Stimulated activated CD4-positive, alpha-beta T cell treated with anti-CD3 and anti-CD28 coated beads, Interleukin-2, amount 100 ng/mL, for 24 hours (primary cell): ENCODE measurements at places on chromosomes 11 and 22.

GRCh38 chr11:77144196-77144856 is 16.3 kb downstream of the MYO7A start:
- DNase-seq = no peak

GRCh38 chr11:12909879-12910278 is 99.2 kb upstream of the RASSF10 start:
- DNase-seq = no peak

GRCh38 chr11:132095230-132096131 is 725.1 kb downstream of the NTM start:
- DNase-seq = no peak

DNA sequence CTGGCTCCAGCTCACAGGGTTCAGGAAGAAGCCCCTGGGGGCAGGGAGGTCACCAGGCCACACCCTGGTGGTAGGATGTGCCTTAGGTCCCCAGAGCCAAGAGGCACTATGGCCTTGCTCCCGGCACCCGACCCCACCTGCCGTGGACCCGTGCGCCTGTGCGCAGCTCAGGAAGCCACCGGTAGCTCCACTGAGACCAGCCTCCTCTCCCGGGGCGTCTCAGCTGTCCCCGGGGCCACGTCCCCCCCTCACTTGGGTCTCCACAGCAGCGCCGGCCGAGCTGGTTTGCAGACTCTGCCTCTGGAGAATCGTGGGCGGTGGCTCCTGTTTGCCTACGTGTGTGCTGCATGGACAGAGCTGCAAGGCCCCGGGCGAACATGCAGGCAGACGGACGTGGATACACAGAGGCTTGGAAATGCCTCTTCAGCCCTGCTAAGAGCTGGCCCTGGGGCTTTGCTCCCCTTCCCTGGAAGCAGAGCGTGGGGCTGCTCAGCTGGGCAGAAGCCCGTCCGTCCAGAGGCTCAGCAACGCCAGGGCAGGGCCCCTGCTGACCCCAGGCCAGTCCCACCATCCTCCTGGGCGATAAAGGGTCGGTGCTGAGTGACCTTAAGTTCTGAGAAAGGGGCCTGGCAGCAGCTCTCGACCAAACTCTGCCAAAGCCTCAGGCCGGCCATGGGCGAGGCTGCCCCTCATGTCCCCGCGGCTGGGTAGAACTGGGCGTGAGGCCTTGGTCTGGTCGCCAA is 15.3 kb upstream of the MUC5B start:
- no peak for DNase-seq

DNA sequence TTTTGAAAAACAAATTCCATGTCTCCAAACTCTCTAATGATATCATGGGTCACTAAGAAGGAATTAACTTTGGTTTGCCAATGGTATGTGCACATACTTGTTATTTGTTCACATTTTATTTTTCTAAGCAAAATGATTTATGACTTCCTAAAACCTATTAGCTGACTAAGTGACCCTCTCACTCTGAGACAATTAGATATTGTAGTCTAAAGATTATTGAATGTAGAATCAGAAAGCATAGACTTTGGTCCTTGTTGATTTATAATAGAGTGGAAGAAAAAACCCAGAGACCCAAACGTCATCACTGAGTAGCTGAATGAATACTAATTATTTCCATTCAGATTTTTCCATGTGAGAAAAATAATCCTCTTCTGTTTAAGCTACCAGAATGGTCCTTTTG is 243.5 kb upstream of the ANO3 start:
- DNase-seq = no peak

- DNase-seq = no peak
Observed at GRCh38 chr11:76620489-76620888, 50.1 kb downstream of the LRRC32 start.

DNA sequence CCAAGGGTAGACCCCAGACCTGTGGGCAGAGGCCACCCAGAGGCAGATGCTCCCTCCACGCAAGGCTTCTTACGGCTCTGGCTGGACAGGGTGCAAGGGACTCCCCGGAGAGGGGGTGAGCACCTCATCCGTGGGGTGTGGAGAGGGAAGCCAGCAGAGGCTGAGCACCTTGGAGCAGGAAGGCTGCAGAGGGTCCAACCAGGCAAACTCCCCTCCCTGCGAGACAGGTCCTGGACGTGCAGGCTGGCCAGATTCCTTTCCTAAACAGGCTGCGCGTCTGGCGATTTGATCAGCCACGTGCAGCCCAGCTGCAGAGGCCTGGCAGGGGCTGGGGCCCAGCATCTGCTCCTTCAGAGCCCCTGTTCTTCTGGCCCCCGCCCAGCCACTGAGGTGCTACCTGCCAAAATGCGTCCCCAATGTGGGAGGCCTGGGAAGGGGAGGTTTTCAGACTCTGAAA is 49.3 kb downstream of the WNT11 start:
- DNase-seq = no peak
